ENCODE measurements at places on chromosomes 1 and 21. TPM values are rescaled to one million over a fixed set of nuclear protein-coding genes. Genes with fewer than 3 reads are reported as not detected.

Gene ERRFI1
- 20.4 TPM for total RNA-seq

GRCh38 chr1:166927701-166928100 is 47.6 kb downstream of the ILDR2 start:
- H3K27ac ChIP-seq: no peak overlapping the region
- peaks cover 11% of the 10 kb centered on the region for H3K4me1 ChIP-seq
- H3K4me3 ChIP-seq: no peak overlapping the region
- no peak for DNase-seq

Gene NOS1AP
- total RNA-seq: 0.30 TPM

DNA sequence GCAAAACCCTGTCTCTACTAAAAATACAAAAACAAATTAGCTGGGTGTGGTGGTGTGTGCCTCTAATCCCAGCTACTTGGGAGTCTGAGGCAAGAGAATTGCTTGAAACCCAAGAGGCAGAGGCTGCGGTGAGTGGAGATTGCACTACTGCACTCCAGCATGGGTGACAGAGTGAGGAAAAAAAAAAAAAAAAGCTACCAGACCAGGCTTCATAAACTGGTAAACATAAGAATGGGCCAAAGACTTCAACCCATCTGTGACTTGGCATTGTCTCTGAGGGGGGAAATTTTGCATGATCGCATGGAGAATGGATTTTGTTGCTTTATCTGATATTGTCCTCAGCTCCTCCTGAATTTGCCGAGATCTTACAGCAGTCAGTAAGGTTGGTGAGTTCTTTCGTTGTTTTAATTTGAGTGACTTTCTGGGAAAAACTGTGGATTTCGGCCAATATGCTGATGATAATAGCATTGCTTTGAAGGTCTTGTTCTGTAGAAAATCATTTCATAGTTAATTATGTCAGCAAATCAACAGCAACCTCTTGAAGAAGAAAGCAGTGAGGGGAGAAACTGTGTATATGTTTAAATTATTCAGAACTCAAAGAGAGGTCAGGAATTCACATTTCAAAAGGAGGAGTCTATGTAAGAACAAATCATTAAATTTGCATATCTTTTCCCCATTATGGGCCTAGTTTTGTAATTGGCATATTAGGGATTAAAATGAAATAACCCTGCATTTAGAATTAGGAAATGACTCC is 13.1 kb downstream of the FGGY start:
- H3K27ac ChIP-seq: no peak overlapping the region
- no peak overlapping the region for H3K4me3 ChIP-seq
- H3K27me3 ChIP-seq: no peaks in the 10 kb centered on the region
- DNase-seq: no peak
- peaks cover 16% of the 10 kb centered on the region for H3K4me1 ChIP-seq

Gene NUP210L
- not detected for total RNA-seq

- DNase-seq: no peak
- peaks cover 23% of the 10 kb centered on the region for H3K4me1 ChIP-seq
- H3K27me3 ChIP-seq: no peaks in the 10 kb centered on the region
- no peak overlapping the region for H3K27ac ChIP-seq
Observed at GRCh38 chr1:164662462-164662861, 103.5 kb downstream of the PBX1 start.

GRCh38 chr1:3259020-3259419 is 190.0 kb downstream of the PRDM16 start:
- no peaks in the 10 kb centered on the region for H3K36me3 ChIP-seq
- H3K27ac ChIP-seq: no peak overlapping the region
- H3K4me3 ChIP-seq: no peak overlapping the region
- H3K27me3 ChIP-seq: peaks cover 11% of the 10 kb centered on the region

Gene TAS1R1
- total RNA-seq: not detected

Gene CFHR1
- total RNA-seq: not detected

DNA sequence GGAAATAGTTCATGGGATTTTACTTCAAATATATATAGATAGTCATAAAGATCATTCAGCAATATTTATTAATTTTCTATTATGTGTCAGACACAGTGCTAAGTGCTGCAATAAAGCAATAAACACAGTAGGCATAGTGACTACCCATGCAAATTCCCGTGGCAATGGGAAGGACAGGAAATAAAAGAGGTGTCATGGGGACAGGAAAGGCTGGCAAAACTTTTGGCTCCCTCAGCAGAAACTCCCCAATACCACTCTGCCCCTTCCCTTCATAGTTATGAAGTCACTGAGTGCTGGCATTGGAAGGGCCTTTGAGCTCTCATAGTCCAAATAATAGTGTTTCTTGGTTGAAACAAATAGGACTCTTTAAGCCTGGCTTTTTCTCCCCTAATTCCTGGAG is 104.4 kb upstream of the DPT start:
- DNase-seq: no peak
- H3K4me1 ChIP-seq: no peaks in the 10 kb centered on the region
- peaks cover 2% of the 10 kb centered on the region for H3K27me3 ChIP-seq
- H3K36me3 ChIP-seq: no peaks in the 10 kb centered on the region
- no peak overlapping the region for H3K4me3 ChIP-seq

- H3K27ac ChIP-seq: no peak overlapping the region
- H3K4me1 ChIP-seq: no peaks in the 10 kb centered on the region
- no peaks in the 10 kb centered on the region for H3K27me3 ChIP-seq
- DNase-seq: no peak
- no peaks in the 10 kb centered on the region for H3K36me3 ChIP-seq
Observed at GRCh38 chr1:191714845-191715244, 443.4 kb upstream of the RGS18 start.

DNA sequence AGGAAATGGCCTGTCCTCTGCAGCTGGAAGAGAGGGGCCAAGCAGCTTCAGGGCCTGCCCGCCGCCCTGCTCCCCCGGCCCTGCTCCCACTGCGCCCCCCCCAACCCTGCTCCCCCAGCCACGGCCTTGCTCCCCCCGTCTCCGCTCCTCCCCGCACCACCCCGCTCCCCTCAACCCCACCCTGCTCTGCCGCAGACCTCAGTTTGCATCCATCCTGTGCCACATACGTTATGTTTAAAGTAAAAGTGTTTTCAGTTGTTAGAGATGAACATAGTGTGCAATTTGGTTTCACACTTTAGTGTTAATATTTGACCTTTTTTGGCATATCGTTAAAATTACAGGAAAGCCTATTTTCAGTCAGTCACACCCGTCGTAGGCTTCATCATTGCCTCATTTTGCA is 34.1 kb upstream of the DIP2A start:
- no peaks in the 10 kb centered on the region for H3K4me1 ChIP-seq
- peaks cover 6% of the 10 kb centered on the region for H3K36me3 ChIP-seq
- H3K27me3 ChIP-seq: no peaks in the 10 kb centered on the region
- no peak overlapping the region for H3K27ac ChIP-seq
- no peak for DNase-seq
- no peak overlapping the region for H3K4me3 ChIP-seq

GRCh38 chr1:53878492-53879105 is 11.0 kb downstream of the YIPF1 start:
- H3K27ac ChIP-seq: no peak overlapping the region
- DNase-seq: peak; percentile 58
- no peak overlapping the region for H3K4me3 ChIP-seq
- H3K4me1 ChIP-seq: no peaks in the 10 kb centered on the region
- H3K27me3 ChIP-seq: no peaks in the 10 kb centered on the region

Gene TNNI3K
- total RNA-seq: not detected

- DNase-seq: peak; percentile 85
- no peaks in the 10 kb centered on the region for H3K36me3 ChIP-seq
- H3K4me3 ChIP-seq: no peak overlapping the region
- peak overlapping the region; percentile 36 for H3K27ac ChIP-seq
- peaks cover 28% of the 10 kb centered on the region for H3K4me1 ChIP-seq
Observed at GRCh38 chr1:39816415-39817090, 27.9 kb upstream of the BMP8B start.

GRCh38 chr1:11046625-11047365 is at the start of gene MASP2:
TSS of gene MASP2 (minus strand) at chr1:11047239. CDS start at chr1:11047207, 32 bp downstream.
- H3K4me3 ChIP-seq: no peak within 1 kb of the TSS
- no peaks in the 10 kb centered on the region for H3K36me3 ChIP-seq
- peaks cover 3% of the 10 kb centered on the region for H3K27me3 ChIP-seq
- no peaks in the 10 kb centered on the region for H3K4me1 ChIP-seq
- H3K27ac ChIP-seq: no peak within 1 kb of the TSS

All from HFFc6 (cell line).